Stimulated activated CD8-positive, alpha-beta memory T cell treated with anti-CD3 and anti-CD28 coated beads, Interleukin-7, amount 100 ng/mL, for 24 hours (primary cell): ENCODE measurements at places on chromosomes 2 and 18.

DNA sequence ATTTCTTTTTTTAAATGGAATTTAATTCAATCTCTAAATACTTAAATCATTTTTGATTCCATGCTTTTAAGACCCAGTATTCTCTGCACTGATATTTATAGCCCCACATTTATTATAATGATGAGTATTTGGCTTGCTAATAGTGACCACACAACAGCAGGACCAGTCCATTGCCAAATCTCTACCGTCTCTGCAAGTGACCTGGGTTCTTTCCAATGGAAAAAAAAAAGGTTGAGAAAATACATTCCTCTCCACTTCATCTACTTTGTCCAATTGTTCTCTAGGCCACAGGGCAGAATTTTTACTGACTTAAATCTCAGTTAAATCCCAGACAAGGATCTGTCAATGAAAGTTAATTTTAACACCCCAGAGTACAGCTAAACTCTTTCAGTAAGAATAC is 20.5 kb downstream of the GRB14 start:
- no peak for DNase-seq

GRCh38 chr18:23716516-23716915 is 27.3 kb downstream of the LAMA3 start:
- DNase-seq: no peak

DNA sequence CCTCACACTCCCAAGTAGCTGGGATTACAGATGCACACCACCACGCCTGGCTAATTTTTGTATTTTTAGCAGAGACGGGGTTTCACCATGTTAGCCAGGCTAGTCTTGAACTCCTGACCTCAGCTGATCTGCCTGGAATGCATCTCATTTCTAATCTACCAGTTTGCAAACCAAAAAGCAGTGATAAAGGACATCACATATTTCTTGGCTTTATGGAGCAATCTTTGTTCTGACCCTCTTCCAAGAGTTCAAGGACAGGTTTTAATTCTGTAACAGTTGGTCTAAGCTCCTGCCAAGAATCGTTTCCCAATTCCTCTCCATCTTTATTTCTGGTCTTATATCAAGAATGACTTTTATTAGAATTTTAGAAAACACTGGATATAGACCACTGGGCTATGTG is 67.7 kb downstream of the SLC40A1 start:
- DNase-seq: no peak

DNA sequence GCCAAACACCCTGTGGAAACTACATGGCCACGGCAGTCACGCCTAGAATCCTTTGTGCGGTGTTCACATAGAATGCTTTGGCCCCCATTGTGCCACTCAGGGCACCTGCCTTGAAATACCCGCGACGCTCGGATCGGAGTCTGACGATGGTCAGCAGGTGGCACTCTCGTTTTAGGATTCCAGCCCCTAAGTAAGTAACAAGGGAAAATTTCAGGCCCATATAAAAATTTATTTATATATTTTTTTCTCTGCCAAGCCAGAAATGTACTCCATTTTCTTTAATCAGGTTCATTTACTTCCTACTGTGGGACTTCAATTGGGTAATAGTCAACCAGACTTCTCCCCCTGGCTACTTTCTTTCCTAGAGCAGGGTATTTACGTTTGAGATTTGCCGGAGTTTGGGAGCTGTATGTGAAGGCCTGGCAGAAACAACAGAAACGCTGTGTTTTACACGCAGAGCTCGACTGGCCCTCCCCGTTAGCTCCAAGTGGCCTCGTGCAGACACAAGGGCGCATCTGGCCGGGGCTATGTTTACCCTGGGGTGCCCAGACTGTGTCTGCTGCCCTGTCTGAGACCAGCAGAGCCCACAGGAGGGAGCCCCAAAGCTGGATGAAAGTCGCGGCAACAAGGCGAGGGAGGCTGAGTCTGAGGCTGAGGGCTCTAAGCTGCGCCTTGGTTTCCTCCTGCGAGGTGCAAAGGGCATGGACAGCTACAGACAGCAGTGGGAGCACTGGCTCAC is 41.6 kb downstream of the LRRC30 start:
- DNase-seq: no peak

DNA sequence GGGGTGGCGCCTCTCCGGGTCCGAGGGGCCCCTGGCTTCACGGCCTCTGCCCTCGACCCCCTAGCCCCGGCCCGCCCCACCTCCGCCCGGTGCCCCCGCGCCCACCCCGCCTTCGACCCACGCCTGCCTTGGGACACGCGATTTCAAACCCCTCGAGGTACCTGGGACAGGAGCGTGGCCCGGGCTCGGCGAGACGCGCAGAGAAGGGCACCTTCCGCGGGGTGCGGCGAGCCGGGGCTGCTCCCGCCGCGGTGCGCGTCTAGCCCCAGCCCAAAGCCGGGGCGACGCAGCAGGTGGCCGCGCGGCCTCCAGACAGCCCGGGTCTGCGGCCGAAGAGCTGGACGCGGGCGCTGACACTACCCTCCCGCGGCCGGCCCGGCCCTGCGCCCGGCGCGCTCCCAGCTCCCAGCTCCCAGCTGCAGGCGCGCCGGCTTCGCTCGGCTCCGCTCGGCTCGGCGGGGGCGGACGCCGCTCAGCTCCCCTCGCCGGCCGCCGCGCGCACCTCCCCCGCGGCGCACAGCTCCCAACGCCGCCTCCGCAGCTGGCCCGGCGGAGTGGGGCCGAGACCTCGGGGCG is at the start of gene CRACDL:
Gene CRACDL (minus strand): TSS at position 449 of the 576 bp plus-strand sequence. CDS start 89,425 bp downstream, outside the sequence.
- no peak for DNase-seq

DNA sequence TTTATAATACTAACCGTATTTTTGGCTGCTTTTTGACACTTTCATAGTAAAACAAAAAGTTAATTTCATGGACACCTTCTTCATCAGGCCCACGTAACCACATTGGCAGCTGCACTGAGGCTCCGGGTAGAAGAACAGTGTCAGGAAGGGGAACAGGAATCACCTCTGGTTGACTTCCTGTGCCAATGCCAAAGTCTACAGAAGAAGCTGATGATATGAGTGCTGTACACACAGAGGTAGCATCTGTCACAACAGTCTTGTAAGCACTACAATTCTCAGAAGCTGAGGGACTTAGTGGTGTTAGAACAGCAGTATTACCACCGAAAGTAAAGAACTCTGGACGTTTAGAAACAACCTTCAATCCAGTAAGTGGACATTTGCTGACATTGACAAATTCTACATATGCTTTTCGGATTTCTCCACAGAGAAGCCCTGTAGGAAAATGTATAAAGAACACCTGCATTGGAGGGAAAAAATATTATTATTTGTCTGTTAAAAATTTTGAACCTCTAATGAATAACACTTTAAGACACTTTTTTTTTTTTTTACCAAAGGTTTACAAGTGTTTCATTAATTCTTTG is 85.3 kb downstream of the TRAPPC8 start:
- no peak for DNase-seq

DNA sequence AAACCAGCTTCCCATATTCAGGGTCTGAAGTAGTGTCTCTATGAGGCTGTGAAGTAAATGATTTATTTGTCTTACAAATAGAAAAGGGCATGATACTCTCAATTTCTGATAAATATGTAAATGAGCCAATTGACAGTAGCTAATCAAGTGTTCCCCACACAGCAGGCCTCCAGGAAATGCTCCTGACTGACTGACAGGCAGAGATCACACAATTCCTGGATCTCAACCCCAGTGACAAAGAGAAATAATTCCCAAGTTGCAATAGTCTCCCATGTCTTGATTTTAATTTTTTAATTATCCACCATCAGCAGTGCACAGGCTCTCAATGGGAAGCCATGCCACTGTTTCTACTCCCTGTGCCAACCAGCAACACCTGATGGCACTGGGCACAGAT is 390.4 kb downstream of the SOX11 start:
- DNase-seq: no peak

GRCh38 chr2:196233805-196234475 is 62.6 kb upstream of the STK17B start:
- no peak for DNase-seq

DNA sequence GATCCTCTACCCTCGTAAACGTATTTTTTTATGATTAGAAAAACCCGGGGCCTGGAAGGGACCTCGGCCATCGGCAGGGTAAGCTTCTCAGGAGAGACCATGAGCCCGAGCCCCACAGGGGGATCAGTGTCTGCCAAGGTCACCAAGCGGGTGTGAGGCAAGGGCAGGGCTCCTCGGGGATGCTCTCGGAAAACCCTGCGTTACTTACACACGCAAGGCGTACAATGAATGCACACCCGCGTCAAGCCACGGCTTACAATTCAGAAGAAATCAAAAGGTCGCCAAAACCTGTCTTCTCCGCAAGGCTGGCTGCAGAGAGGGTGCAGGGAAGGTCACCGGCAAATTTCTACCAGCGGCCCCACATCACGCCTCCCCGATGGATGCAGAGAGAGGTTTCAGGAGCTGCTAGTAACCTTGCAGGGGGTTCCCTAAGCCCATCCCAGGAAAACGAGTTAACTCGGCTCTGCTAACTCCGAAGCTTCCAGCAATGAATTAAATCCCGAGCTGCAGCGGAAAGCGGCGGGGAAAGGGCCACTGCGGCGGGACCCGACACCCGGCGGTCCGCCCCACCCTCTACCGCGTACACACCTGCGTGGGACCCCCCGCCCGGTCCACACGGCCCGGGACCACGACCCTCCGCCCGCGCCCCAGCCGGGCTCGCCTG is 638 bp downstream of the ST3GAL5 start:
- DNase-seq: no peak

DNA sequence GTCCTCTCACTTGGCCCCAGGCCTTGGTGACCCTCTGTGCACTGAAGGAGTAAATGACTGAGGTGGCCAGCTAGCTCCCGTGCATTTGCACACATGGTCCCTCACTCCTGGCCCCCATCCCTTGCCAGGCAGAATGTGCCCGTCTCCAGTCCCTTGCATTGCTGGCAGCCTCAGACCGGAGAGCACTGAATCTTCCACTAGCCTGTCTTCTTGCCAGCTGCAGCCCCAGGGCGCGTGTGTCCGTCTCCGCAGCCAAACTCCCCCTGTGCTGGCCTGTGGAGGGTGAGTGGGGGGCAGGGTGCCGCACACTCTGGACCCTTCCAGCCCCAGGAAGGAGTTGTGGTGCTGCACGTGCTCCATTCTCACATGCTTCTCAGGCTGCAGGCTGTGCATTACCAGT is 35.9 kb downstream of the INPP4A start:
- DNase-seq: no peak

DNA sequence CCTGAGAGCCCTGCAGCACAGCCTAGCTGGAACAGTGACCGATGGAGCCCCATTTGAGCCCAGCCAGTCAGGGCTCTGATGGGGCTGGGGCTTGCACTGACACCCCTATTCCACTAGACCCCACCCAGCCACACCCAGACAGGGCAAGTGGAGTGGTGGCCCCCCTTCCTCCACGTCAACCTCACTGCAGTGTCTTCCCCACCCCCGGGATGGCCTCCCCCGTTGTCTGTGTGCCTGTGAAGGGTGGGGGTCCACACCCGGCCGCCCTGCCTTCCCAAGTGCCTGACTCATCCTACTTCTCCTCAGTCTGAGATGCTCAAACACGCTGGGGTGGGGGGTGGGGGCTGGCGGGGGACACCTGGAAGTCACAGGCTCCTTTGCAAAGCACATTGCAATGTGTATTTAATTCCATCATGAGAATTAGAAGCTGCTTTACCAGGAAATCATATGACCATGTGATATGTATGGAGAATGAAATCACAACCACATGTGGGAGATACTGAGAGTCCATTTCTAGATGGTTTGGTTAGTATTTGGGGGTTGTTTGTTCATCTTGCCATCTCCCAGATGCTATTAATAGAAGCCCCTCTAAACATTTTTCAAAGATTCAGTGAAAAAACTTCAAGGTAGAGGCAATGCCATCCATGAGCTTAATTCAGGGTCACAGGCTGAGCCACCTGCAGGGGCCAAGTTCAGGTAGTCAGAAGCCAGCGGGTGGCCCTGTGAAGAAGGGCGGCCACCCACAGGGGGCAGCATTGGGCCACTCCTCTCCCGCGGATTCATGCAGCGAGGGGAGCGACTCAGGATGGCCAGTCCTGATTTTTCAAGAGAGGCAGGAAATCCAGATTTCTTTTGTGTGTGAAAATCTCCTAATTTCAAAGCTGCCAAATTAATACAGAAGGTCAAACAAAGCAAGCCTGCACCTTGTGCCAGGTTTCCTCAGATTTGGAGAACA is 22.7 kb upstream of the GMPPA start:
- peak; percentile 44 for DNase-seq

GRCh38 chr2:101332885-101333766 is 24.6 kb upstream of the RNF149 start:
- DNase-seq: no peak

- DNase-seq: no peak
Measured at GRCh38 chr18:60910534-60910933, 422.7 kb upstream of the CDH20 start.

DNA sequence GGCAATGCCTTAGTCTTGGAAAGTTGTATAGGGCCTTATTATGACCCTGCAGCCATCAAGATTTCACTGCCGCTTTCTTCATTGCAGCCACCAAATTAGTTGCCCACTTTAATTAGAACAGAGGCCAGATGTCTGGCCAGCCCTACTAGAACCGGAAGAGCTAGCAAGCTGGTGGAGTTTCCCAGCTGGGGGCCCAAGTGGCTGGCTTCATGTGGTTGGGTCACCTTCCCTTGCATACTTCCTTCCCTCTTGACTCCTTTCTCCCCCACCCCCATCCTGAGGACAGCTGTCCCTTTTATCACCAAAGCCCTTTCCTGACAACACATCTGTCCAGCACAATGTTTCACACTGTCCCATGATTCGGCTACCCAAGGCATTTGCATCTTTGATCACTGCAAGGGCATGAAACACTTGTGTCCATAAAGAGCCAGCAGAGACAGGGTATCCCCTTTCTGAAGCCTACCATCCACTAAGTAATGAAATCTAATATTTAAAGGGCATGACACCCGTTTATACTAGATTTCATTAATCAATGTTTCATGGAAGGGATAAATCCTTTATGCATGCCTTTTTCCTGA is 187.2 kb downstream of the BCL11A start:
- no peak for DNase-seq

GRCh38 chr2:239295377-239296019 is 105.3 kb downstream of the HDAC4 start:
- no peak for DNase-seq

DNA sequence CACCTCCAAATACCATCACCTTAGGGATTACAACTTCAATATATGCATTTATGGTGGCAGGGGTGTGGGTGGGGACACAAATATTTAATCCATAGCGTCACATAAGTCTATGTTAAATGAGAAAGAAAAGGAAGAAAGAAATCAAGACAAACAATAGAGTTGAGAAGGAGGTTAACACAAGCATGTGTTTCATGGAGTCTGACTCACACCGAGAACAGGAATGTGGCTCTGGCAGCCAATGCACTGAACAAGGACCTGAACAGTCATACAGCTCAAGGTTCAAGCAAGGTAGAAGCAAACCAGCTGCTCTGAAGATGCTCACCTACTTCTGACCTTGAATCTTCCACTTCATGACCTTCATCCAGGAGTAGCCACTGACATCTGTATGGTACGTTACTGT is 36.2 kb upstream of the LPIN1 start:
- DNase-seq: no peak

DNA sequence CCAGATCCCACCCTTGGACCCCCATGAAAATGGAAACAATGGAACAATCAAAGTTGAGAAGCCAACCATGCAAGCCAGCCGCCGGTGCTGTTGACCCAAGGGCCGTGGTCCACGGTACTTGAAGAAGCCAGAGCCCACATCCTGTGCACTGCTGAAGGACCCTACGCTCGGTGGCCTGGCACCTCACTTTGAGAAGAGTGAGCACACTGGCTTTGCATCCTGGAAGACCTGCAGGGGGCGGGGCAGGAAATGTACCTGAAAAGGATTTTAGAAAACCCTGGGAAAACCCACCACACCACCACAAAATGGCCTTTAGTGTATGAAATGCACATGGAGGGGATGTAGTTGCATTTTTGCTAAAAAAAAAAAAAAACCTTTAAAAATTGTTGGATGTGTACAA is 26.5 kb upstream of the TXNDC2 start:
- no peak for DNase-seq
